ENCODE measurements at places on chromosomes 4 and X.

GRCh38 chr4:15755321-15756155, 22.6 kb upstream of the CD38 start:
- no peak for DNase-seq

DNA sequence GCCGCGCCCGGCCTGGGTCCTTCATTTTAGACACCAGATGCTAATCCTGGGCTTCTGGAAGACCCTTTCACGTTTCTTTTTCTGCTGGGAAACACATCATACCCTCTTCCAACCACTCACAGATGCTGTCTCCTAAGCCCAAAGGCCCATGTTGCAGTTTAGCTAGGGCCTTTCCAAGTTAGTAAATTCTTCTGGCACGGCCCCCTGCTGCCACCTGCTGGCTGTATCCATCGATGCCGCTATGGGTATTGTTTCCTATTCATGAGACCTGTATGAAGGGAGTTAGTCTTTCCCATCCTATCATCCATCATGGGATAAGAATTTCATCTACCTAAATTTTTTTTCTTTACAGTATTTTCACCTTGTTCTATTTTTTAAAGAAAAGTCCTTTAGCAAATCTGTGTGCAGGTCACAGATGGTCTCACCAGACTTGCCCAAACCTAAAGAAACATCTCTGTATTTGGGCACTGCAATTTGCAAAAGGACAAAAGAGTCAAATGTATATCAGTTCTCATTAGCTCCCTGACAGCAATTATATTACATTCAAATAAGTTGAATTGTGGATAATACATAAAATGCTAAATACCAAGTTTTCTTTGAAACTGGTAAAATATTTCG, 37.8 kb upstream of the SLC9A7 start:
- DNase-seq = peak; percentile 73

DNA sequence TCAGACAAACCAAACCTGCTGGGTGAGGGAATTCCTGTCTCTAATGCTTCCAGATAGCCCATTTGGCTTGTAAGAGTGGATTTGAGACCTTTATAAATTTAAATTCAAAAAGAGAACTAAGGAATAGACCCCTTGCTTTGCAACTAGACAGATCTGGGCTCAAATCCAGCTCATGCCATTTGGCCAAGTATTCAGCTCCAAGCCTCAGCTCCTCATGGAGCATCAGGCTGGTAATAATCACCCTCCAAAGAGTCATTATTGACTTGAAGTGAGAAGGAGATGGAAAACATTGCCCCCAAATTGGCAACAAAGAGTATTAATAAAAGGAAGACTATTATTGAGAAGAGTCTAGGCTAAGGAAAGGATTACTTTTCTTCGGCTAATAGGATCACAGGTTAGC, 134.7 kb downstream of the PDE5A start:
- no peak for DNase-seq

DNA sequence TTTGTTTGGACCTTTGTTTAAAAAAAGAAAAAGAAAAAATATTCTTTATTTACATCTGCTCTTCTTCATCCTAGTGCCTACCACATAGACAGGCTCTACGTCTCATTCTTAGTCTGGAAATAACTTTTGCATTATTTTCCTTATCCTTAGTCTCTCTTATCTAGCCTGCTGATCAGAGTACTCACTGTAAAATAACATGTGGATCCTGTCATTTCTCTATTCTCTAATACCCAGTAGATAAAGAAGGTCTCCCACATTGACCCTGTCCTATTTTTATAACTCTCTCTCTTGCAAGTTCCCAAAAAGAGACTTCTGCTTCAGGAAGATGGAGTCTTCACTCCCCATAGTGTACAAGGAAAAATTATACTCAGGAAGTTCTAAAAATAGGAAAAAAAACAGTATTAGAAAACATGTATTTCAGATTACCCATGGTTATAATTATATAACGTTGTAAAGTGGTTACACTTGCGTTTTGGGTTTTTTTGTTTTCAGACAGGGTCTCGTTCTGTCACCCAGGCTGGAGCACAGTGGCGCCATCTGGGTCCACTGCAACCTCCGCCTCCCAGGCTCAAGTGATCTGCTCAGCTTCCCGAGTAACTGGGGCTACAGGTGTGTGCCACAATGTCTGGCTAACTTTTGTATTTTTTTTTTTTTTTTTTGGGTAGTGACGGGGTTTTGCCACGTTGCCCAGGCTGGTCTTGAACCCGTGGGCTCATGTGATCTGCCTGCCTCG, 23.8 kb downstream of the ZFX start:
- DNase-seq = no peak

GRCh38 chrX:21870494-21870893, 14.7 kb downstream of the YY2 start:
- DNase-seq = no peak

- DNase-seq = no peak
Observed at GRCh38 chr4:176587920-176588319, 204.8 kb downstream of the VEGFC start.

DNA sequence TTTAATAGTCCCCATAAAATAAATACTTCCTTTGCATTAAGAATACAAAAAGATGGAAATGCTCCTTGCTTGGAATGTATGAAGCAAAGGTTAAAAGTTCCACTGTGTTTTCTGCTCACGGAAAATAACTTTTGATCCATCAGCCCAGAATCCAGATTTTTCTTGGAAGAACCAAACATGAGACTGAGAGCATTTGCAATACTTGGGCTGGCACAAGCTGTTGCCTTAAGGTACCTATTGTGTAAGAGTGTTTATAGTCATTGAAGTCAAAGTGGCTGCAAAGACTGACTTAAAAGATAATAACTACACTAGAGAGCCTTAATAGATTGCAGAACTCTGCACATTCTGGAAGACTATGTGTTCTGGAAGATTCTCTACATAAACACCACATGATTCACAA, 281.4 kb downstream of the RAB28 start:
- DNase-seq = no peak

DNA sequence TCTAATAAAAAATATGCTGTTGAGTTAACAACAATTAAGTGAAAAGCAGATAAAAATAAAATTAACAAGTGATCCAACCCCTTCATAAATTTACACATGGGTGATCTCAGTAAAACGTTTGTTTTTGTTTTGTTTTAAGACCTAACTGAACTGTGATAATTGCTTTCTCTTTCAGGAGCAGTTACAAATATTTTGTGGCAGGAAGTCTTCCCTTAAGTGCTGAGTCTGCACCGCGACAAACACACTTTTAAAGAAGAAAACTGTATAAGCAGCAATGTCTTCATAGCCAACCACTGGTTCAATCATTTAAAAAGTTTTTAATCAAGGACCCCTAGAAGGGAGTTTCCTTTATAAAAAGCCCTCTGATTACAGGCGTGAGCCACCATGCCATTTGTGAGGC, 53.7 kb upstream of the NFKB1 start:
- DNase-seq = no peak

GRCh38 chrX:41382714-41383645, 49.0 kb downstream of the DDX3X start:
- DNase-seq = peak; percentile 57

- no peak for DNase-seq
Observed at GRCh38 chr4:106704253-106704870, 331.8 kb downstream of the DKK2 start.

- DNase-seq = no peak
Observed at GRCh38 chrX:7100022-7100421, 47.5 kb upstream of the STS start.

- no peak for DNase-seq
Observed at GRCh38 chr4:144565527-144566195, 80.3 kb upstream of the HHIP start.

GRCh38 chr4:116357758-116358157, 727.6 kb downstream of the TRAM1L1 start:
- DNase-seq = no peak

DNA sequence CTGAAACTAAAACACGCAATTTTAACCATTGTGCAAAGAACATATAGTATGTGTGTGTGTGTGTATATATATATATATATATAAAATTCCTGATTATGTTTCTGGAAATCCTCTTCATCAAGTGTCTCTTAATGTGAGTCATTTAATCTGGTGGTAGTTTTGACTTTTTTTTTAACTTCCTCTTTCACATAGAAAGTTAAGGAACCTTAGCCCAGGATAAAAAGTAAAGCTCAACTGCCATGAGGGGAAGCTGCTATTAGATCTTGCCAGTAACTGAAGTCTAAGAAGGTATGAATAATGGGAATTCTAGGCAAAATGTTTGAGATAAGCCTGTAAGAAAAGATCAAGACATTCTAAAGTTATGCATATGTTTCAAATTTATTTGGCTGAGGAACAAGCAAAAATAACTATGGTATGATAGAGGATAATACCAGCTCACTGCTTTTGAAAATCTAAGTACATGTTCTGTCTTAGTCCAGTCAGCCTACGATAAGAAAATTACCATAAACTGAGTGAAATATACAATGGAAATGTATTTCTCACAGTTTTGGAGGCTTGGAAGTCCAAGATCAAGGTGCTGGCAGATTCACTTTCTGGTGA, 757.0 kb downstream of the TRAM1L1 start:
- no peak for DNase-seq

DNA sequence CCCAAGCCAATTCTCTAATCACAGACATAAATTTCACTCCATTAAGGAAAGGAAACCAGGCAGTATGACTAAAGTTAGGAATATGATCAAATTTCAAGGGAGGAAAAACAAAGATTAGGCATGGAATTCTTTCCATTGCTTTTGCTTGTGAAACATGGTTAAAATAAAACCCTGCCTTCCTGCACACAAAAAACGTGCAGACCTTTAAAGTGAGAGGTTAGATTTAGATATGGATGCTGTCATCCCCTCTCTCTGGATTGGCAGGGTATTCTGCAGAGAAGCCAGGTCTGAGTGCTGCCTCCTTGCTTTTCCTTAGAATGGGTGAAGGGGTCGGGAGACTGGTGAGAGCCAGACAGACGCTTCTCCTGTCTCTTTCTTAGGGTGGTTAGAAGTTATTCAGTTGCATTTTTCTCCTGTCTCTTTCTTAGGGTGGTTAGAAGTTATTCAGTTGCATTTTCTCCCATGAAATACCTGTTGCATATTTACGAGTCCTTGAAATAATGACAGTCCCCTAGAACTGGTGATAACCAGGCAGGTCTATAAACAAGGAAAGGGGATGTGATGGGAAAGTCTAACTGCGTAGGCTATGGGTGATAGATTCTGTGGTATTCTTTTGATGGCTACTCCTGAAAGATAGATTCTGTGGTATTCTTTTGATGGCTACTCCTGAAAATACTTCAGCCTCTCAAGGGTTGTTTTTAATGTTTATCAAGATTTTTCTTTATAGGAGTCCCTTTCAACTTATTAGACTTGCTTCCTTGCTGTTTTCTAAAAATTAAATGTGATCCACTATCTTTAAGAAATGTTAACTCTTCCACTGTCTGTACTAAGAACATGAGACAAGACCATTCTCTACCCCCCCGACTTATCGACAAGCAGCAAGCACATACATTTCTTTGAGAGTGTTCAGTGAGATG, 163.6 kb downstream of the SPRY1 start:
- no peak for DNase-seq

GRCh38 chrX:153873282-153874084, 12.5 kb downstream of the L1CAM start:
- DNase-seq = no peak

DNA sequence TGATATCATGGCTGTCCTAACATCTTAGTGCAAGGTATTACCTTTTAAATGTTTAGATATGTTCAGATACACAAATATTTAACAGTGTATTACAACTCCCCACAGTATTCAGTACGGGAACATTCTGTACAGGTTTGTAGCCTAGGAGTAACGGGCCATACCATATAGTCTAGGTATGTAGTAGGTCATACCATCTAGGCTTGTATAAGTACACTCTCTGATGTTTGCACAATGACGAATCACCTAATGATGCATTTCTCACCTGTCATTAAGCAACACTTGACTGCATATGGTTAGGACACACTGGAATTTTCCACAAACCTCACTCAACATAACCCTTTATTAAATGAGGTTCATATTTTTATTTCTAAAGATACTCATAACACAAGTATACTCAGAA, 67.7 kb downstream of the THOC2 start:
- no peak for DNase-seq

DNA sequence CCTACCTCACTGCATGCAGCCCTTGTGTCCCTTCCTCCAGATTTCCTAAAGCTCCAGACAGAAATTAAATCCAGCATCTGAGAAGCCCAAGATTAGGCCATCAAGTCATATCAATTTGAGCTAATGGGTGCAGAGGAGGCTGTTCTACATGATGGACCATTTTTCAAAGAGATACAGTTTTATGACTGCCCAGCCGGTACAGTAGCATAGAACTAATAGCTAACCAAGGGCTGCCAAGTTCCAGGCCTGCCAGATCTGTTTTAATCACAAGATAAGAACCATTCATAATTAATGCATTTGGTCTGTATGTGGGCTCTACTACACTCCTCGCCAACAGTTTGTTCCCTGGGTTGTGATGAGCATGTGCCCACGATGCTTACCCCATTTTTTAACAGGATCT, 73.9 kb upstream of the PLAC1 start:
- DNase-seq = no peak

- no peak for DNase-seq
Observed at GRCh38 chr4:178599521-178599920, 1157.3 kb upstream of the AGA start.

DNA sequence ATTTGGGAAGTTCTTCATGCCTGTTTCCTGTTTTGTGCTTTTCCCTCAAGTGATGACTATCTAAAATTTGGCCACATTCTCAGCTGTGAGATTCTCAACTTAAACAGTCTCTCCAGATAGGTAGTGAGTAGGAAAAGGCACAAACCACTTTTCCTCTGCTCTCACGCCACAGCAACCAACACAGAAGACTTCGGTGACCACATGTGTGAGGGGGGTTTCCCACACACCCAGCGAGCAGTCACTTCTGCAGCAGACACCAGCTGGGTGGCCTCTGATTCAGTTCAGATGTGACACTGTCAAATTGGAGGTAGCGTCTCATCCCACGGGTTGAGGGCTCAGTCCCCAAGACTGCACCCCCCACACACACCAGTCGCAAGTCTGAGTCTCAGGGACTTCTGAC, 25.1 kb upstream of the CLDN34 start:
- no peak for DNase-seq

- no peak for DNase-seq
Observed at GRCh38 chrX:103063191-103063845, 653 bp downstream of the BEX1 start.

DNA sequence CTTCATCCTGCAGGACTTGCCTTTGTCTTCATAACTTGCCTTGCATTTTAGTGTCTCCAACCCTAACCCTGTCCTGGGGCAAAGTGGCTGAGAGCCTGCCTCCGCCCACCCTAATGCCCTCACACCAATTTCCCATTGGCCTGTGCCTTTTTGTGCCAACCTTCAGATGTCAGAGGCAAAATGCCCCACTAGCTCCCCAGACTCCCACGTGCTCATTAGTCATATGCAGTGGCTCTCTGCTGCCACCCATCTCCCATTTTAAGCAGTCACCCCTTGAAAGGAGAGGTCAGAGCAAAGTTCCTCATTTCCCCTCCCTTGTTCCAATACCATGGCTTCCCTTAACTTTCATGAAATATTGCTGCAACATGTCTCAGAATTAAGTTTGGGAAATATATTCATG, 74.8 kb upstream of the PASD1 start:
- DNase-seq = no peak

Data from colonic mucosa (tissue), 4 donors.